Activated T-helper 17 cell treated with anti-CD3 and anti-CD28 coated beads, Interleukin-2, amount 50 U/mL, for 72 hours (primary cell): ENCODE measurements at places on chromosomes 16 and 17. TPM values are rescaled to one million over a fixed set of nuclear protein-coding genes. Genes with fewer than 3 reads are reported as not detected.

Gene MTSS2
- total RNA-seq = 0.67 TPM

Gene HBA2
- total RNA-seq = not detected

Gene TOM1L1
- 1.4 TPM for total RNA-seq

Gene GLIS2
- 1.6 TPM for total RNA-seq

Gene OR1A1
- not detected for total RNA-seq

Gene KRTAP9-2
- not detected for total RNA-seq

Gene CTRB1
- not detected for total RNA-seq

Gene ORC6
- total RNA-seq = 30.9 TPM

Gene C16orf46
- total RNA-seq = not detected

Gene NME3
- 39.3 TPM for total RNA-seq

Gene DNAI2
- 1.6 TPM for total RNA-seq

Gene SLFN14
- total RNA-seq = 0.08 TPM

Gene PCTP
- 14.7 TPM for total RNA-seq

Gene CBFA2T3
- total RNA-seq = not detected

Gene WFIKKN2
- total RNA-seq = not detected

Gene SP6
- not detected for total RNA-seq

Gene TMEM204
- 14.3 TPM for total RNA-seq
